Astrocyte (in vitro differentiated cells and primary cell): ENCODE measurements at places on chromosomes 2 and 18. TPM values are rescaled to one million over a fixed set of nuclear protein-coding genes. Genes with fewer than 3 reads are reported as not detected.

GRCh38 chr18:50410008-50410407 is 35.2 kb downstream of the SKA1 start:
- H3K27me3 ChIP-seq = peaks cover 13% of the 10 kb centered on the region
- no peaks in the 10 kb centered on the region for H3K4me1 ChIP-seq
- H3K27ac ChIP-seq = no peak overlapping the region
- DNase-seq = no peak
- no peak overlapping the region for H3K4me3 ChIP-seq
- no peaks in the 10 kb centered on the region for H3K36me3 ChIP-seq

GRCh38 chr2:142131010-142131669 is at the start of gene LRP1B:
LRP1B (minus strand) TSS chr2:142131016; CDS start chr2:142130729, 287 bp downstream.
- H3K27ac ChIP-seq = peak within 1 kb of the TSS; percentile 59
- peaks cover 4% of the 10 kb centered on the region for H3K4me1 ChIP-seq
- H3K27me3 ChIP-seq = no peaks in the 10 kb centered on the region
- peak within 1 kb of the TSS; percentile 73 for H3K4me3 ChIP-seq

GRCh38 chr2:32697156-32697555 is 69.3 kb downstream of the TTC27 start:
- no peaks in the 10 kb centered on the region for H3K27me3 ChIP-seq
- peak; percentile 93 for DNase-seq
- no peak overlapping the region for H3K4me3 ChIP-seq
- H3K4me1 ChIP-seq = peaks cover 14% of the 10 kb centered on the region

DNA sequence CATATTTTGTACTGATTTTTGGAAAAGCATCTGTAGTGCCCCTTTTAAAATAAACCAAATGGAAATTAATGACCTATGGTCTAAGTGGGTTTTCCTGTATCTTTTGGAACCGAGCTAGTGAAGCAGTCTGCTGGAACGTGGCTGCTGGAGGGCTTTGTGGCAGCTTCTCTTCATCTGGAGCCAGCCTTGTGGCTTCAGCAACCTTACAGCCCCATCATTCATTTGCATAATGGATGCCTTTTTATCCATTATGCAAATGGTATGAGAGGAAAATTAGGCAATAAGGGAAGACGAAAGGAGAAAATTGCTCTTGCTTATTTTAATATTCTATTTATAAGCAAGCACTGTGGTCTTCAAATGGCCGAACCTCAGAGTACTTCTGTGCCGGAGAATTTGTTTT is 421.0 kb downstream of the PARD3B start:
- DNase-seq = no peak
- H3K36me3 ChIP-seq = no peaks in the 10 kb centered on the region
- no peaks in the 10 kb centered on the region for H3K27me3 ChIP-seq
- no peaks in the 10 kb centered on the region for H3K4me1 ChIP-seq
- H3K27ac ChIP-seq = no peak overlapping the region

DNA sequence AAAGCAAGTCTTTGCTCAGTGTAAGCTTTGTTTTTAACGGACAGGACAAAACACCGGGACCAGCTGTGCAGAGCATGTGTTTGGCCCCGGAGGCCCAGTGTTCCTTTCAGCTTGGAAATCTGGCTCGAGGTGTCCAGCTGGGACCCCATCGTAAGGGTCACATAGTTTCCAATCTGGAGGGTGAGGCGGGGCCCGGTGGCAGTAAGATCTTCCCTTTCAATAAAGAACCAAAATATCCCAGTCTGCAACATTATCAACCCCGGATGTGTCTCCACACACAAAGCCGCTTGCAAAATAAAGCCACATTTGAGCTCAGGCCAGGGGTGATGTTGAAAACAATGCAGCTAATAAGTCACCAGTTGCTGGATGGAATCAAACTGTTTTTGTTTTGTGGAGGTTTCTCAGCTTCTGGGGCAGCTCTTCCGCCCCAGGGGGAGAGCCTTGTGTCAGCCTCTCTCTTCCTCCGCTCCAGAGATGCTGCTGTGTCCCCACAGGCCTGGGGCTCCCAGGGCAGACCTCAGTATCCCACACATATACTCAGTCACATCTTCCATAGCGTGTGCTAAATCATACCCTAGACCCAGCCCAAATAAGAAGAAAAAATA is 138.6 kb upstream of the GLI2 start:
- peaks cover 2% of the 10 kb centered on the region for H3K27me3 ChIP-seq
- peak; percentile 42 for DNase-seq
- no peak overlapping the region for H3K27ac ChIP-seq
- H3K4me1 ChIP-seq = peaks cover 7% of the 10 kb centered on the region
- H3K4me3 ChIP-seq = no peak overlapping the region
- H3K36me3 ChIP-seq = no peaks in the 10 kb centered on the region

- H3K4me3 ChIP-seq = no peak overlapping the region
- H3K4me1 ChIP-seq = no peaks in the 10 kb centered on the region
- H3K36me3 ChIP-seq = no peaks in the 10 kb centered on the region
- H3K27ac ChIP-seq = no peak overlapping the region
- no peaks in the 10 kb centered on the region for H3K27me3 ChIP-seq
- no peak for DNase-seq
Observed at GRCh38 chr2:43486603-43487002, 109.2 kb downstream of the THADA start.

NAPG gene
- 30.8 and 33.2 TPM in 2 replicates for total RNA-seq
